ENCODE measurements at places on chromosomes 1 and 21. TPM values are rescaled to one million over a fixed set of nuclear protein-coding genes. Genes with fewer than 3 reads are reported as not detected.
A peak's percentile ranks its signal among the peaks of the same experiment; 100 is the strongest.

- no peak for ATAC-seq
These were observed 26.4 kb downstream of the HIVEP3 start for GRCh38 chr1:41892301-41892781.

GRCh38 chr21:28177124-28177523 lies 815.6 kb downstream of the LTN1 start:
- ATAC-seq, result peak; percentile 65

DNA sequence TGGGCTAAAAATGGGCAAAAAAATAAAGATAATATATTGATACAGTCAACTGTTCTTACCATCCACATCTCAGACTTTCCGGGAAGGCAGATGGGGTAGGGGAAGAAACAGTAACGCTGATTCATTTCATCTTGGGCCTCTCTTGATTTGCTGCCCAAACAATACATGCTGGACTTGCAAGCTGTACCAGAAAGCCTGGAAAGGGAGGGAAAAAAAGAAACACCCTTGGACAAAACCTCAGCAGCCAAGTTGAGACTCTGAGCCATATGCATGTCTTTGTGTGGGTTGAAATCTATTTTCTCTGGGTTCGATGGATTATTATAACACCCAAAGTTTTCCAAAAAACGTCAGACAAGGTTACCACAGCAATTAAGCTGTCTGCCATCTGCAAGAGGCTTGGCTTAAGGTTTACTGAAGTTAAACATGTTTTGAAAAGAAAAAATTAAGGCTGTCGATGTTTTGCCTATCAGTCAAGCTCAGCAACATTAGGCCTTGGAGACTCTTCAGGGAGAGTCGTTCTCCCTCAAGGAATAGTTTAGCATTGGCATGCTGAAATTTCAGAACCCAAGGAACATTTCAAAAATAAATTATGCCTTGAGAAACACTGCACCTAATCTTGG lies 71.2 kb downstream of the PSMG1 start:
- no peak for ATAC-seq

DNA sequence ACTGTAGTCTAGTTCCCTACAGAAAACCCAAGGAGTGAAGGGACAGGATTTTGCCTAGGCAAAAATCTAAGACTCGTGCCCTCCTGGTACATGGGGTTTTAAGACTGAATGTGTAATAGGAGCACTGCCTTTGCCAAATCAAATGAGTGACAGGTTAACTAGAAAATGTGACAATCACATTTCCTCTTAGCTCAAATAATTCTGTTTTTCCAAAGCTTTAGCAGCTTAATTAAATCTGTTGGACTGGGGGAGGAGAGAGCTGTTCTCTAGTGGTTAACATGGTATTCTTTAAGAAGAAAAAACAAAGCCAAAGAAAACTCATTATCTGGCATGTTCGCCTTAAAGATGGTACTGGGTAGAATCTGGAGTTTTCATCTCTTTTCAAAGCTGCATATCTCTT lies 12.6 kb downstream of the FNDC5 start:
- ATAC-seq, result no peak

DNA sequence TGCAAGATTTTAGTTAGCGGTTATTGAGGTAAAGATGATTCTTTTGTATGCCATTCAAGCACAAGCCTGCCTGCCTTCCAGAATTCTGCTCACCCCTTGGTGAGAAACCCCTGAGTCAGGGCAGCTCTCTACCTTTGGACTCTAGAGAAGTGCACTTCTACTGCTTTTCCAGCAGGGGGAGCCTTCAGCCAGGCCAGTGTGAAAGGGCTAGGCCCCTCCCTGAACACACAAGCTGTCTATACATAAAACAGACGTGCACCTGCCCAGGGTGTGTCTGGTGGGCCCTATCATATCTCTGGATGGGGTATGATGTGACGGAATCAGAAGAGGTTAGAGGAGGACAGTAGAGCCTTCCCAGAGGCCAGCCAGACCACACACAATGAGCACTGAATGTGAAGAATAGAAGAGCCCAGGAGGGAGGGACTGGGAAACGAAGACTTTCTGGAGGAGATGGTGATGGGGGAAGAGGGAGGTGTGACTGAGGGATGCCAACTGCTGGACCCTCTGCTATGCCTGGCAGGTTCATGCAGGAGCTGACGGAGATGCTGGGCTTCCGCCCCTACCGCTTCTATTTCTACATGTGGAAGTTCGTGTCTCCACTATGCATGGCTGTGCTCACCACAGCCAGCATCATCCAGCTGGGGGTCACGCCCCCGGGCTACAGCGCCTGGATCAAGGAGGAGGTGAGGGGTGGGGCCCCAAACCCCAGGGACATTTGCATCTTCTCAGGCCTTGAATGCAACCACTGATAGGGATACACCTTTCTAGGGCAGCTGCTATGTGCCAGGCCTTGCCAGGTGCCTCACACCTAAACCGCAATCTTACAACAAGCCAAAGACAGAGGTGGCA lies 13.0 kb upstream of the KCNC4 start:
- ATAC-seq, result peak; percentile 86

- peak; percentile 38 for ATAC-seq
These were observed 248.4 kb downstream of the SIPA1L2 start for GRCh38 chr1:232381394-232382100.

GRCh38 chr1:59237900-59238299 lies 59.0 kb upstream of the FGGY start:
- ATAC-seq, result peak; percentile 66

- ATAC-seq, result peak; percentile 5
These were observed 2.4 kb downstream of the PLPP3 start for GRCh38 chr1:56576880-56577405.

GRCh38 chr1:205407970-205408369 lies 13.9 kb downstream of the LEMD1 start:
- ATAC-seq, result no peak

DNA sequence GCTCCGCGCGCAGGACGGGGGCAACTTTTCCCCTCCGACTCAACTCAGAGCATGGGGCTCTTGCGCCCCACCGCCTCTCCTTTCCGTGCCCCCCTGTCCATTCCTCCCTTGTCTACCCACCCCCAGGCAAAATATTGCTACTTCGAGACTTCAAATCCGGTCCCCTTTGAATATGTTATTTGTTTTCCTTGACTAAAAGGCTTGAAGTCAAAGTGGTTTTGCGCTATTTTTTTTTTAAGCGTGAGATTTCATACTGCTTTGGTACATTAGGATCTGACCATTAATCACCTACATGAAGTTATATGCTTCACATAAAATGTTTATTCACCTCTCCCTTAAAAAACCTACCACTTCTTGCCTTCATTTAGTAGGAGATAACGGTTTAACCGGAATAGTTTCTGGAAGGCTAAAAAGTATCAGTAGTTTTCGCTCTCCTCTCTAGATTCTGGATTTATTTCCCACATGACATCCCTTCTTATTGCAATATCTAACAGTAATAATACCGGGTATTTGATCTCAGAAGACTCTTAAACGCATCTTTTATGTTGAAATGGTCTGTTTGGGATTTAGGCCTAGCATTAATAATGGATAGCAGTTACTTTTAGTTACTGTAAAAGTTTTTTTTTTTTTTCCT lies 1.6 kb downstream of the NFIA start:
- ATAC-seq, result no peak

DNA sequence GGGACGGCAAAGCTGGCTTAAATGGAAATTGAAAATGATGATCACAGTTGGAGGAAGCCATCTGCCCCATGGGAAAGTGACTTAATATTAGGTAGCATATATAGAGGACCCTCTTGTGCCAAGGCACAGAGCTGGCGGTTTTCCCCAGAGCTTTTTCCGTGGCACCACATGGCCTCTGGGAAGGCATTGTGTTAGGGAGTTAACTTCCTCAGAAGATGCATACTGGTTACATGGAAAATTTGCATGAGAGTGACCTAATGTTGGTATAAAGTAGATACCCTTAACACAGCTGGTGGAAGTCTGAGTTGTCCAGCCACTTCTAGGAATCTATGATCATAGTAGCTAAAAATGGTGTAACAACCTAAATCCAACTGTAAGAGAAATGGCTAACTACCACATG lies 27.3 kb downstream of the CAP1 start:
- no peak for ATAC-seq

DNA sequence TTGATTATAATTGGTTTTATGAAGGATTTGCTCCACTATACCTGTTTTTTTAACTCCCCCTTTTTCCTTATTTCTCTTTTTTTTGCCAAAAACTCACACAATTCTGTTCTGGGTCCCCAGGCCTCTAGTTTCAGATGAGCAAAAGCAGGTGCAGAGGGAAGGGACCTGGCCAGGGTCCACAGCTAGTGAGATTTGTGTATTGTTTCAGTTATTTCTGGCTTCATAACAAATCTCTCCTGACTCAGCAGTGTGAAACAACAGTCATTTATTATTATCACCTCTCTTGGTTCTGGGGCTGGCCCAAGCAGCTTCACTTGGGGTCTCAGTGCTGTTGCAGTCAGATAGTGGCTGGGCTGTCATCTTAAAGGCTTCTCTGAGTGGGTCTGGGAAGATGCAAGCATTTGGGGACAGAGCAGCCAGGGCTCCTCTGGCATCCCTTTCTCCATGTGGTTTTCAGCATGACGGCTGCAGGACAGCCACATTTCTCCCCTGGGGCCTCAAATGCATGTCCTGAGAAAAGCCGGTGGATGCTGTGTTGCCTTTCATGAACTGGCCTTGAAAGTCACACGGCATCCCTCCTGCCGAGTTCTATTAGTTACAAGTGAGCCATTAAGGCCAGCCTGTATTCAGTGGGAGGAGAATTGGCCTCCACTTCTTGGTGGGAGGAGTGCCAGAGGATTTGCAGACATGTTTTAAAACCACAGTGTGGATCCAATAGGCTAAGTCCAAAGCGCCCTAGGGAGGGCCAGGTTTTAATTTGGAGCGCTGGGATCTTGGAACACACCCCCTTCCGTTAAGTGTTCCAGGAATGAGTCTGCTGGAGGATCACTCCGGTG lies 137.1 kb downstream of the CAMTA1 start:
- ATAC-seq, result peak; percentile 52

GRCh38 chr1:57124768-57125446 lies 159.1 kb upstream of the C8B start:
- ATAC-seq, result peak; percentile 97

GRCh38 chr1:233019083-233019482 lies 68.7 kb downstream of the NTPCR start:
- ATAC-seq, result no peak

GRCh38 chr21:31162827-31163226 lies 124.6 kb upstream of the KRTAP19-8 start:
- peak; percentile 42 for ATAC-seq

DNA sequence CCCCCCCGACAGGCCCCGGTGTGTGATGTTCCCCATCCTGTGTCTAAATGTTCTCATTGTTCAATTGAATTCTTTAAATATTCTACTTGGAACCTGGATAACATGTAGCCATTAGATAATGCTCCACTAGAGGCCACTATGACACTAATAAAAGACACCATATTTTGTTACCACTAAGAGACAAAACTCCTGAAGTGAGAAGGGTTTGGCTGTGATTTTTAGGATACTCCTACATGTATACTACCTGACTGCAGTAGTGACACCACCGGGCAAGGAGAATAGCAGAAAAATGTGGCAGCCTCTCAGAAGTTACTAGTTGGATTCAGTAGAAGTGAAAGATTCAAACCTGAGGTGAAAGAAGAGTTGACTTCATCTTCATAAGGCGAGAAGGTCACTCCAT lies 36.0 kb downstream of the F5 start:
- ATAC-seq, result peak; percentile 78

- ATAC-seq, result no peak
These were observed 14.3 kb downstream of the LEPR start for GRCh38 chr1:65434760-65435159.

GRCh38 chr1:172672720-172673119 lies 13.8 kb downstream of the FASLG start:
- no peak for ATAC-seq

- ATAC-seq, result no peak
These were observed 32.3 kb downstream of the RPL5 start for GRCh38 chr1:92864131-92864530.

GRCh38 chr1:6205849-6206519 lies at the start of gene RNF207:
Gene RNF207, plus strand, starts transcription at chr1:6206119. Its CDS starts 417 bp downstream, at chr1:6206536.
- ATAC-seq, result peak; percentile 59

DNA sequence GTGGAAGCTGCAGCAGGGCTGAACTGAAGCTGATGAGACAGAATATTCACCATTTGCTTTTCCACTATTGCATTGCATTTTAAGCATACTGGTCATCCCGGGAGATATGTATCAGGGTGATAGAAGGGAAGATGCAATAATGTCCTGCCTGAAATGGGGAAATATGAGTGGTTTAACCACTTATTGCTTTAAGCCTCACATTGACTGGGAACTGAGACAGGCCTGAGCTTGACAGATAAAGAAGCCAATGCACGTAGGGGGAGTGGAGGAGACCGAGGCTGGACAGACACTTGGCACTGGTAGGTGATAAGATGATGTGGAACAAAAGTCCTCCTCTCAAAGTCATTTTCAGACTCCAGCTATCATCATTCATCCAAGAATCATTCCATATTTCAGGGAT lies 911.7 kb upstream of the NCAM2 start:
- no peak for ATAC-seq

GRCh38 chr1:75855734-75856133 lies 59.1 kb downstream of the MSH4 start:
- ATAC-seq, result no peak

DNA sequence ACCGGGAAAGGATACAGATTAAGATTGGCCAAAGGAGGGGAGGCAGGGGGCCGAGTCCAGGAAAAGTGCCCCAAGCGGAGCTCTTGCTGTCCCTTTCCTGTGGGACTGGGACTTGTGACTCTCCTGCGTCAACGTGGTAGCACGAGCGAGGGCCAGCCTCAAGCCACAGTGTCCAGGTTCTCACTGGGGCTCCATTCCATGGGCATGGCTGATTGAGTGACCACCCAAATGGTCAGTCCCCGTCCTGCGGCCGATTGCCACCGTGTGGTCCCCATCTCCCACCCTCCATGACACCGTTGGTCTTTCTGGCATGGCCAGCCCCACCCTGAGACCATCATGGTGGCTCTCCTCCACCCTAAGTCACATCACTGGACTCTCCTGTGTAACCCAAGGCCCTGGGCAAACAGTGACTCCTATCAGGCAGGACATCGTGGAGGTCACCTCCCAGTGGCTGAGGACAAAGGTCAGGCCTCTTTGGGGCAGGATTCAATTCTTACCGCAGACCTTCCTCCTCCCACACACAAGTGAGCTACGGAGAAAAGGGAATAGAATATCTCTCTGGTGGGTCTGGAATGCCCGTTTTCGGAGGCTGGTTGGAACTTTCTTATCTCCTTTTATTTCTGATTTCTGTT lies 8.9 kb upstream of the C1orf174 start:
- no peak for ATAC-seq

GRCh38 chr1:224670506-224670905 lies 54.4 kb downstream of the CNIH3 start:
- ATAC-seq, result no peak

SMPDL3B gene
- not detected for total RNA-seq

FCGR1A gene
- not detected for total RNA-seq

OR2T29 gene
- total RNA-seq, result 0.41 TPM

KCNN3 gene
- total RNA-seq, result 3.2 TPM

ZNF683 gene
- total RNA-seq, result 0.47 TPM

PDE4B gene
- 56.4 TPM for total RNA-seq

SLC5A3 gene
- total RNA-seq, result 19.1 TPM

DCAF8 gene
- 234 TPM for total RNA-seq

IFI44L gene
- 0.29 TPM for total RNA-seq

TNFRSF4 gene
- total RNA-seq, result 1.0 TPM

CR2 gene
- total RNA-seq, result not detected

HMGCL gene
- 28.8 TPM for total RNA-seq

PIGK gene
- 24.9 TPM for total RNA-seq
